GM04504 (cell line): ENCODE measurements at places on chromosomes 11 and 22.

DNA sequence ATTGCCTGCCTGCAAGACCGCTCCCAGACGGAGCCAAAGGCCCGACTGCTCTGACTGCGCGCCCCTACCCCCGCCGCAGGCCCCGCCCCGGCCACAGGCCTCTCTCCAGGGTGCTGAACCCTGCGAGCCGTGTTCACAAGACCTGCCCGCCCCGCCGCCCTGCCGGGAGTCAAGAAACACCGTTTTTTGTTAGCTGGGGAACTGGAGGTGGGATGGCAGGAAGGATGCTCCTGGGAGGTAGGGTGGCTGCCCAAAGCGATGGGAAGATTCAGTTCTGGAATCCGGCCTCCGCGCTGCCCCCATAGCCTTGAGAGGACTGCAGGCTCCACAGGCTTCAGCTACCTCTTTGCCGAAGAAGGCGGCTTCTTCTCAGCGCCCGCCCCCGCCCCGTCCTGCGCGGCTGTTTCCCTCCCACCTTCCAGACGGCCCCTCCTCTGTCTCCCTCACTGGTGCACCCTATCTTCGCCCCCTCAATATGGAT, 2.7 kb upstream of the PDE2A start:
- no peak for DNase-seq

- no peak for DNase-seq
These were observed 99.2 kb upstream of the DBX1 start for GRCh38 chr11:20259506-20259905.

DNA sequence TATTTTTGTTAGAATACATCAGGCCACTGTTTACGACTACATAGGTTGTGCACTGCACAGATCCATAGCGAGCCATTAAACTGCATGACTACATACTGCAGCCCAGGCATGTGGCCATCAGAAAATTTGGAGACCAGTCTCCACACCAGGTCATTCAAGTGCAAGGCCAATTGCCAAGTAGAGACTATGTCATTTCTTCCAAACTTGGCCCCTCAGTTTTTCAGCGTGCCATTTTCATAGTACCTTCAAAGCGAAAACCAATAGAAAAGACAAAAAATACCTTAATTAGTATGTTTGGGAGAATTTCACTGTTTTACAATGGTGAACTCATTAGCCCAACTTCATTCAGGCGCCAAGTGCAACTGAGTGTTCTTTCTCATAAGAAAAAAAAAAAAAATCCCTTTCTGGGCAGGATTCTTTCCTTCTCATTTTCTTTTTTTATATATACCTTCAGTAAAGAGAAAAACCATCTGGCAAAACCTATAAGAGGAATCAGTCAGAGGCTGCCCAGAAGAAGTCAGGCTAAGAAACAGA, 30.4 kb downstream of the PAMR1 start:
- no peak for DNase-seq

DNA sequence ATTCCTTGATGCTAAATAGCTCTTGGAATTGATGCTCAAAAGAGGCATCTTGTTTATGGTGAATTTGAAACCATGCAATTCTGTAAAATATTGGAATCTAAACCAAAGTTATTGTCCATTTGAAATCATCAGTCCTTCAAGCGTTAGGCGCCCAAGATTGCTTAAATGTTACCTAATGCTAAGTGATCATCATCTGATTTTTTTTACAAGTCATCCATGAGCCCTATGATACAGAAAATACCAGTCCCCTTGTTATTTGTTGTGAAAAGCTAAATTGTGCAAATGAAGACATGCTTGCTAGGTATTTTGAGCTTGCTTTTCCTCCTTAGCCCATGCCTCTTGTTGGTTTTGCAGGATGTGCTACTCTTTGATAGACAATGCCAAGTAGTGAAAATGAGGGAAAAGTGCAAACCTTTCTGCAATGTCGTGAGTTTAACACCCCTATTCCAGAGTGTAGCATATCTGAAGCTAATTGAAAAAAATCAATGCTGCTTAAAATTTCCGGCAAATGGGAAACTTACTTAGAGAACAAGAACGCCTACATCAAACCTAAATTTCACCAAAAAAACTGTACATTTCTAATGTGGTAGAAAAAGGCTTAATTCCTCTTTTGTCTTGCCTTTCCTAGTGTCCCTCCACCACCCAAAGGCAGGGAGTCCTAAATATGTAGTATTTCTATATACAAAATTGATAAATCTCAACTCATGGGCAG, 1.9 kb downstream of the GRK3 start:
- DNase-seq, result no peak

- DNase-seq, result no peak
These were observed 27.5 kb upstream of the KRTAP5-7 start for GRCh38 chr11:71499546-71499945.

- DNase-seq, result no peak
These were observed 992 bp downstream of the LRFN4 start for GRCh38 chr11:66857927-66858185.

GRCh38 chr11:34928960-34929680, 12.7 kb downstream of the PDHX start:
- DNase-seq, result no peak

- DNase-seq, result no peak
These were observed 127.7 kb downstream of the ATXN10 start for GRCh38 chr22:45799291-45799690.

- no peak for DNase-seq
These were observed 3.9 kb downstream of the POLD4 start for GRCh38 chr11:67349457-67349856.

GRCh38 chr11:7016011-7016410, 4.1 kb downstream of the ZNF214 start:
- no peak for DNase-seq

DNA sequence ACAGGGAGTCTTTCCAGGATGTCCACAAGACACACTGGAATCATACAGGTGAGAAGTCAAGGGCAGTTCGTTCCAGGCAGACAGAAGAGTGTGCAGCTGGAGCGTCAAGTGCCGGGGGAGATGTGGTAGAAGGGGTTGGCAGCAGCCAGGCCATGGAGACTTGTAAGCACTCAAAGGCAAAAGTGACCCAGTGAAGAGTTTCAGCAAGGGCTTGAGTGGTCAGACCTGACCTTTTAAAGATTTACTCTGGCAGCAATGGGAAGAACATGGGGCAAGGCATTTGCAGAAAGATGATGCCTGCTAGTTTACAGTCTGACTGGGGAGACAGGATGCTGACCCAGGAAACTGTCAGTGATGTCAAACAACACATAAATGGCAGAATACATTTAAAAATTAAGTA, 29.0 kb downstream of the P4HA3 start:
- no peak for DNase-seq

DNA sequence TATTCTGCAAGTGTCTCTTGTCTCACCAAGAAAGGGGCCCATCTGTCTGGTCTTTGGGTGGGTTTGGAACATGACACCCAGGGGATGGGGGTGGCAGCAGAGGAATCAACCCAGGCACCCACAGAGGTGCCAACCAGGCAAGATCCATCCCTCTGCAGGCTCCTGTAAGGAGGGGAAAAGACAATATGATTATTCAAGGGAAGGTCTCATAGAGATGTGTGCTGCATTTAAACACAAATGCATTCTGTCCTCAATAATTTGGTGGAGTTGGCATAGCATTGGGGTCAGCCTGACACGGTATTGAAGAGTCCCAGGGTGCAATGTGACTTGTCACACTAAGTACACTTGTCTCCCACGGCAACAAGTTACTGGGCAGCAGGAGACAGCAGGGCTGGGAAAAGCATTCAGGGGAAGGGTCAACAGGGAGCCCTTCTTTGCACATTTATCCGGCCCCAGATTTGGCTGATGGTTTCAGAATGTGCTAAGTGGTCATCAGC, 33.1 kb upstream of the SPON1 start:
- DNase-seq, result no peak

DNA sequence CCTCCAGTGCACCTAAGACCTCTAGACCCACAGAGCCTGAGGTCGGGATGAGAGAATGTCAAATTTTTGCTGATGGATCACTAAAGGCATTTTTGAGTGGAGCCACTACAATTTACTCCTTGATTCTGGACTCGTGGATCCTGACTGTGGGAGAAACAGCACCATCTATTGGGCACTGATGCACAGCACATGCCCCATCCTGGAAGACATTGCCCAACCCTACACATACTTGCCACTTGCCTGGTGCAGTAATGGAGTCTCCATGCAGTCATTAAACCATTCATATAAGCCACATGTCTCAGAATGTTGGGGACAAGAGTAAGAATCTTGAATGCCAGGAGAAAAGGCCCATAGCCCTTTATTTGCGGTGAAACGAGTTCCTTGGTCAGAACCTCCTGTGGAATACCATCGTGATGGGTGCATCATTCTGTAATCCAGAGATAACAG, 103.9 kb downstream of the GGTLC2 start:
- DNase-seq, result peak; percentile 17

- DNase-seq, result no peak
These were observed 6.3 kb downstream of the TTLL12 start for GRCh38 chr22:43180670-43181069.

DNA sequence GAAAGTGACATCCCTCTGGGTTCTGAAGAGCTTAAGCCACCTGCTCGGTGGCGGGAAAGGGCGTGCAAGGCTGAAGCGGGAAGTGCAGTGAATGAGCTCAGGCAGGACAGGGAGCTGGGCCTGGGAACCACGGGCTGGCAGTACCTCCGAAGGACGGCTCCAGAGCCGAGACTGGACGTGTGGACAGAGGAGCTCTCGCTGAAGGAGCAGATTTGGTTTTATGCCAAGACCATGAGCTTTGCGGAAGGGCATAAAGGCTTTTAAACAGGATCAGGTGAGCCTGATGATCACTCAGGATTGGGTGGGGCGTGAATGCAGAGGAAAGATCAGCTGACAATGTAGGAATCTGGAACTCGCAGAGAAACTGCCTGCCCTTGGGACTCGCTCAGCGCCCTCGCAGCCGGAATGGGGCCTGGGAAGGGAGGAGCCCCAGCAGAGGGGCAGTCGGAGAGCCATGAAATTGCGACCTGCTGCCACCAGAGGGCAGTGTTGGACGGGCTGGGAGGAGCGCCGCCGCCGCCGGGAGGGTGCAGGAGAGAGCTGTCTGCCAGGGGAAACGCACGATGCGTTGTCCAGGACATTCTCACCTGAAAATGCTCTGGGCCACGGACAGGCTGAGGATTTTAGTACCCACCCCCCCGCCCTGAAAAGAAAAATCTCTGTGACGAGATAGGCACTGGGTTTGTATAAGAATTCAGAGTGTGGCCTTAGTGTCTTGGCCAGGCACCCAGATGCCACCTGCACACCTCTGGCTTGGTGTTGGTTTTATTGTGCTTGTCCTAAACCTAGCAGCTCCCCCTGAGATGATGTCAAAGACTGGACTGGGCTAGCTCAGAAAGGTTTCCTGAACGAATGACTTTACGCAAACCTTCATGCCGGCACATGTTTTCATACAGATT, 324.4 kb downstream of the NTM start:
- peak; percentile 42 for DNase-seq

DNA sequence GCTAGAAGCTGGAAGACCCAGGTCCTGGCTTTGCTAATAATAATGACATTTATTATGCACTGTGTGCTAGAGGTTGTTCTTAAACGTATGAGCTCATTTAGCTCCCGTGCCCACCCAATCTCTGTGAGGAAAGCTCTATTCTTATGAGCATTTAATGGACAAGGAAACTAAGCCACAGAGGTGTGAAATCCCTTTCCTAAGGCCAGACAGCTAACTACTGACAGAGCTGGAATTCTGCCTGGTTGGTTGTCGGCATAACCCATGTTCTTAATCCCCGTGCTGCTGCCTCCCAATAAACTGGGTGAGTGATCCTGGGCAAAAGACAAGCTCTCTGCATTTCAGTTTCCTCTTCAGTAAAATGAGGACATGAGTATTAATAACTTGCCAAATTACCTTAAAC, 49.4 kb downstream of the SNX19 start:
- no peak for DNase-seq

DNA sequence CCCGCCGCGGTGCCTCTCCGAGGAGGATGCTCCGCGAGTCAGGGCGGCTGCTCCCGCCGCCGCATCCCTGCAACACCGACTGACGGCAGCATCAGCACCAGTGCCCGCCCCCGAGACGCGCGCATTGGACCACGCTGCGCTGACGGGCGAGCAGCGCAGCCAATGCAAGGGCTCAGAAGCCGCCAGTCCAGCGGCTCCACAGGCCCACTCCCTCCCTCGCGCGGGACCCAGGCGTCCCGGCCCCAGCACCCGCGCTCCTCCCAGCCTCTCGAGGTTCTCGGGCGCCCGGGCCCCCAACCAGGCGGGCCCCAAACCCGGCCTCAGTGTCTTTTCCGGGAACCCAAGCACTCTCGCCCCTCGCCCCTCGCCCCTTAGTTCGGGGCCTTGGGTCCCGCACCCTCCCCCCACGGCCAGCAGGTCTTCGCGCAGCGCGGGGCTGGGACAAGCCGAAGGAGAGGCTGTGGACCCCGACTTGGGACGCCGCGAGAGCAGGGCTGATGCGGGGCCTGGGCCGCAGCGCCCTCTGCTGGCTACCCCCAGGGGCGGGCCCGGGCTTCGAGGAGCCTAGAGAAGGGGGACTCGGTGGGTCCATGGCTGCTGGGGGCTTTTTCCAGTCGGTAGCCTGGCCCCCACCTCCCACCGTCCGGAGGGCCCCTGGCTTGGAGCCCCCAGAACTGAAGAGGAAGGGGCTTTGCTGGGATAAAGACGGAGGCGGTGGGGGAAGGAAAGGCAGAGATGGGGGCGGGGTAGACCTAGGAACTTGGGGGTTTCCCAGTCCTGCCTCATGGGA, at the start of gene NRXN2:
Gene NRXN2 (minus strand): TSS at position 81 of the 790 bp plus-strand sequence. CDS start 9,498 bp downstream, outside the sequence.
- peak; percentile 51 for DNase-seq

- peak; percentile 27 for DNase-seq
These were observed 21.5 kb downstream of the CASP4 start for GRCh38 chr11:104946907-104947306.

DNA sequence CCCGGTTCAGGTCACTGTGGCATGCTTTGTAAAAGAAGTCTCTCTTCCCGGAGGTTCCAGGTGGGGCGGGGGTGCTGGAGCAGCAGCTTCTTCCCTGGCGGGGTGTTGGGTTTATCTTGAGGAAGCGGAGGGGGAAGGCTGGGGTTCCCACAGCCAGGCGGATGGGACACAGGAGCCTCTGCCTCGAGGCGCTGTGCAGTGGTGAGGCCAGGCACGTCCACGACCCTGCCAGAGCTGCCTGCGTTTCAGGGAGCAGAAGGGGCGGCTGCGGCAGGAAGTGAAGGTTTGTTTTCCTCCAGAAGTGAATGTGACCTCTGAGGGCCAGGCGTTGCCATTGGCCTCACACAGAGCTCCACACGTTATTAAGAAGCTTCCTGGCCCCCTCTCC, 20.1 kb upstream of the ADORA2A start:
- no peak for DNase-seq

GRCh38 chr11:19646308-19646707, 66.3 kb upstream of the NAV2 start:
- DNase-seq, result no peak

DNA sequence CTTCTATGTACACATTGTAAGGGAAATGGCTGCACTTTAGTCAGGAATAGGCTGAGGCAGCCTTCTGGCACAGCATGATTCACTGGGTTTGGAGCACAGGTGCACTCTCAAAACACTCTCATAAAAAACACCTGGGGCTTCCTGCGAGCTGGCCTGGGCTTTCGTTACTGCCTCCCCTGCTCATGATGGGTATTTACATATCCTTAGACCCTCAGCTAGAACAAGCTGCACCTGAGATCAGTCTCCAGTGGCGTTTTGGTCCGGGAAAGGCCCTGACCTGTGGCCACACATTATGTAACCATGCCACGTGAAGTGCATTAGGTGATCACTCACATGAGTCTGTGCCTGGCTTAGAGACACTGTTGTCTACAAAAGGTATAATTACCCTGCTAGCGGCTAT, 321.7 kb downstream of the TMEM135 start:
- DNase-seq, result no peak
